ENCODE measurements at places on chromosomes 4 and X.
A peak's percentile ranks its signal among the peaks of the same experiment; 100 is the strongest.

GRCh38 chr4:89617317-89617716, 219.6 kb downstream of the SNCA start:
- DNase-seq: no peak

- no peak for DNase-seq
Measured at GRCh38 chr4:55758570-55758969, 61.0 kb upstream of the EXOC1L start.

- DNase-seq: no peak
Measured at GRCh38 chr4:144582105-144582850, 63.7 kb upstream of the HHIP start.

GRCh38 chr4:40713798-40714197, 36.0 kb upstream of the NSUN7 start:
- no peak for DNase-seq

- DNase-seq: peak; percentile 9
Measured at GRCh38 chrX:101260435-101260834, 30.7 kb downstream of the TAF7L start.

DNA sequence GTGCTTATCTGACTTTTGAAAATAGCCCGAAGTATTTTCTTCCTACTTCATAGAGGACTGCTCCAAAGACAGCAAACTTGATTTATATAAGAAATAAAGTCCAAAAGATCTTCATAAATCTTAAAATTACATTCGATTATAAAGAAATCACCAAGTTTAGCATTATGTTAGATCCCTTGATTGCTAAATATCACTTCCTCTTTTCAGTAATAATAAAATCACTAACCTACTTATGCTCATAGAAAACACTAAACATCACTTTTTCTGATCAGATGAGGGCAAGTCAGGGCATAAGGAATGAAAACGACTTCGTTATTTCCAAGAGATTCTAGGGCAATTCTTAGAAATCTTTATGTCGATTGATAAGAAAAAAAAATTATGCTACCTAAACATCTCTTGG, 32.0 kb downstream of the DYNLT3 start:
- no peak for DNase-seq

DNA sequence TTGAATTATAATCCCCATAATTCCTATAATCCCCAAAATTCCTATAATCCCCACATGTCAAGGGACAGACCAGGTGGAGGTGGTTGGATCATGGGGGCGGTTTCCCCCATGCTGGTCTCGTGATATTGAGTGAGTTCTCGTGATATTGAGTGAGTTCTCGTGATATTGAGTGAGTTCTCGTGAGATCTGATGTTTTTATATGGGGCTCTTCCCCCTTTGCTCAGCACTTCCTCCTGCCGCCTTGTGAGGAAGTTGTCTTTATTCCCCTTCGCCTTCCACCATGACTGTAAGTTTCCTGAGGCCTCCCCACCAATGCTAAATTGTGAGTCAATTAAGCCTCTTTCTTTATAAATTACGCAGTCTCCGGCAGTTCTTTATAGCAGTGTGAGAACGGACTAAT, 36.6 kb upstream of the GPR78 start:
- DNase-seq: no peak

DNA sequence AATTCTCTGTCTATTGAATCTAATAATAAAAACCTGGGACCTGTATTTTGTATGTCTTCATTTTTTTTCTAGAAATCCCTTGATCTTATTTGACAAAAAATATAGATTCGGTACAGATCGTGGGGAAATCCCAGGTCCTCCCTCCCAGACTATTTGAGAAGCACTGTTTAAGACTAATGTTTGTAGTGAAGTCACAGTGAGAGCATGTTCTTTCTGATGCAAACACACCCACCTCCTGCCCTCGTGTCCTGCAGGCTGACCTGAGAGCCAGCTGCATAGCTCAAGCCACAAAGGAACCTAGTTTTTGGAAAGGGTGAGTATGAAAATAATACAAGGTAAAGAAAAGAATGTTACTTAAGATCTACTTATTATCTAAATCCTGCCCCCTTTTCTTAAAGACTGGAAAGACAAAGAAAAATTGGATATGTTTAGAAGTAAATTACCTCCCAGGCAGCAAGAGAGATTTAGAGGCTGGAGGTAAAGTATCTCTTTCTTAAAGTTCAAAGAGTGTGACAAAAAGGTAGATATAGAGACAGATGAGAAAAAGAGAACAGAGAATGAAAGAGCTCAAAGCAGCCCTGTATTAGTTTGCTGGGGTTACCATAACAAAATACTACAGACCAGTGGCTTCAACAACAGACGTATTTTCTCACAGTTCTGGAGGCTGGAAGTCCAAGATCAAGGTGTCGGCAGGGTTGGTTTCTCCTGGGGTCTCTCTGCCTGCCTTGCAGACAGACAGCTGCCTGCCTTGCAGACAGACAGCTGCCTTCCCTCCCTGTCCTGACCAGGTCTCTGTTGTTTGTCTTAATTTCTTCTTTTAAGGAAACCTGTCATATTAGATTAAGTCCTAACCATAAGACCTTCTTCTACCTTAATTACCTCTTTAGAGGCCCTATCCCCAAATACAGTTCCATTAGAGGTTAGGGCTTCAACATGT, 20.4 kb upstream of the DCTD start:
- no peak for DNase-seq

GRCh38 chrX:153537080-153537479, 19.6 kb downstream of the ATP2B3 start:
- no peak for DNase-seq

DNA sequence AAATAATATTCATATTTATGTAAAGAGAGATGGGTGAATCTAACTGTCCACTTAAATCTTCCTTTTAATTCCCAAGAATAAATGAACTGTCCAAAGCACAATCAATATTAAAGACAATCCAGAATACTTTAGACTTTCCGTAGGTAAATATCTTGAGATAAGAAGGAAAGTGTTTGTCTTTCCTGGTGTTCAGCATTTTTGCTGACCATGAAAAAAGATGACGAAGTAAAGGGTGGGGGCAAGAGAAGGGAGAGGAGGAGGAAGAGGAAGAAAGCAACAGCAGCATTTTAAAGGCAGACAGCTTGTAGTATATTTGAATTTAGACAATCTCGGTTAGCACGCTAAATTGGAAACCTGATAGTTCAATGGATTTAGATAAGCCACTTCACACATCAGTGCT, 498.2 kb downstream of the KCNIP4 start:
- no peak for DNase-seq

DNA sequence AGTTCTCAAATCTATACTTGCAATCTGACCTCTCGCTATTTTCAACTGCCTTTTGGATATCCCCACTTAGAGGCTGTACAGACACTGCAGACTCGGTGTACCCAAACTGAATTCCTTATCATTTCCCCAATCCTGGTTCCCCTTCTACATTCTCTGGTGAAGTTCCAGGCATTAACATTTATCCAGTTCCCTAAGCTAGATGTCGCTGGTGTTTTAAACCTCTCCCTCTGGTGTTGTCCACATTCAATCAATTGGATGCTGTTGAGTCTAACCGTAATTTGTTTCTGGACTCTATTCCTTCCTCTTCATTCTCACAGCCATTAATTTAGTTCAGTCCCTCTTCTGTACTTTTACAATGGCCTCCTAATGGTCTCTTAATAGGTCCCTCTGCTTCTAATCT, 7.2 kb upstream of the STK26 start:
- no peak for DNase-seq

- no peak for DNase-seq
Measured at GRCh38 chr4:108170631-108171338, 2.1 kb upstream of the LEF1 start.

- no peak for DNase-seq
Measured at GRCh38 chr4:119526786-119527550, 101.6 kb downstream of the PDE5A start.

GRCh38 chr4:89992744-89993143, 98.1 kb downstream of the MMRN1 start:
- DNase-seq: no peak

DNA sequence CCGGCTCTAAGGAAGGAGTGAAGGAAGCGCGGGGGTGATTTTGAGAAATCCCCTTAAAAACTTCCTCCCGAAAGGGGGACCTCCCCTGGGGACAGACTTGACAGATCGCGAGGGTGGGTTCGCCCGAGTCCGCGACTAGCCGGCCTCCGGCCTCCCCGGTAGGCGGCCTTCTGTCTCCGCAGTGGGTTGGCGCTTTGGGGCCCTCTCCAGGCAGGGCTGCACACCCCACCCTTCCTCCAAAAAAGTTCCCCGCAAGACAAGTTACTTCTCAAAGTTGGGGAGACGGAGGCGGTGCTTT, 24.8 kb downstream of the HOPX start:
- DNase-seq: peak; percentile 36

DNA sequence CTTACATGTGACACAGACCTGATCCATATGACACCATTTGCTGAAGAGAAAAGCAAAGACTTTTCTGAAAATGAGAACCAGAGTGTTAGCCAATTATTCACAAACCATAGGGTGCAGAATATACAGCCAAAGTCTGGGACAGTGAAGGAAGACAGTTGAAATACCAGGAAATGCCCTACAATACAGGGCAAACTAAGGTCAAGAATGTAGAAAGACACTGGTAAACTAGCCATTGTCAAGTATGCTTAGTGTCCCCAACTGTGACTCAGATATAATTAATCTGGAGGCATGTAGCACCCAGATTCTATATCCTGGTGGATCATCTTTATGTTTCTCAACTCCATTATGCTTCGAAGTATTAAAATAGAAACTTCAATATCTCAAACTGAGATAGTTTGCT, 200.9 kb upstream of the FSTL5 start:
- no peak for DNase-seq

- peak; percentile 5 for DNase-seq
Measured at GRCh38 chr4:189656641-189657040, 284.0 kb upstream of the FRG1 start.

DNA sequence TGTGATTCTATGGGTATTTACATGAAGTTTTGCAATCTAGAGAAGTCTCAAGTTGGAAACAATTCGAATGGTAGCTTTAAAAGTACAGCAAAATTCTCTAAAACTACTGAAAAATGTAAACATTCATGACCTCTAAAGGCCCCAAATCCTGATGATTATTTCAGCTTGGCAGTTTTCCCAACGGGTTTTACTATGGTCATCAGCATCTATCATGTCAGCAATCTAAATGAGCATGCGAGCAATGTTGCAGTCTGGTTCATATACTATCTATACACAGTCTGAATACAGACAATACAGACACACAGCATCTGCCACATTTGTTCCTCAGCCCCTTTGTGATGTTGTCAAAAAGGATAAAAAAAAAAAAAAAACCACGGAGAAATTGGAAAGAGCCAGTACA, 790.3 kb upstream of the HTR2C start:
- DNase-seq: no peak

- peak; percentile 41 for DNase-seq
Measured at GRCh38 chrX:96685210-96686099, 813 bp downstream of the DIAPH2 start.

- peak; percentile 80 for DNase-seq
Measured at GRCh38 chr4:82739287-82740190, 59.1 kb downstream of the SCD5 start.

GRCh38 chr4:7263166-7263565, 70.8 kb downstream of the SORCS2 start:
- DNase-seq: no peak

- no peak for DNase-seq
Measured at GRCh38 chrX:40816906-40817305, 81.6 kb upstream of the MED14 start.

GRCh38 chrX:121028419-121028818, 19.0 kb upstream of the GLUD2 start:
- no peak for DNase-seq
